Activated CD8-positive, alpha-beta memory T cell treated with anti-CD3 and anti-CD28 coated beads for 1 hour (primary cell): ENCODE measurements at places on chromosomes 4 and X.

- no peak for DNase-seq
Observed at GRCh38 chr4:24475756-24476155, 108.6 kb downstream of the DHX15 start.

- no peak for DNase-seq
Observed at GRCh38 chrX:76109654-76110053, 63.2 kb upstream of the PBDC1 start.

DNA sequence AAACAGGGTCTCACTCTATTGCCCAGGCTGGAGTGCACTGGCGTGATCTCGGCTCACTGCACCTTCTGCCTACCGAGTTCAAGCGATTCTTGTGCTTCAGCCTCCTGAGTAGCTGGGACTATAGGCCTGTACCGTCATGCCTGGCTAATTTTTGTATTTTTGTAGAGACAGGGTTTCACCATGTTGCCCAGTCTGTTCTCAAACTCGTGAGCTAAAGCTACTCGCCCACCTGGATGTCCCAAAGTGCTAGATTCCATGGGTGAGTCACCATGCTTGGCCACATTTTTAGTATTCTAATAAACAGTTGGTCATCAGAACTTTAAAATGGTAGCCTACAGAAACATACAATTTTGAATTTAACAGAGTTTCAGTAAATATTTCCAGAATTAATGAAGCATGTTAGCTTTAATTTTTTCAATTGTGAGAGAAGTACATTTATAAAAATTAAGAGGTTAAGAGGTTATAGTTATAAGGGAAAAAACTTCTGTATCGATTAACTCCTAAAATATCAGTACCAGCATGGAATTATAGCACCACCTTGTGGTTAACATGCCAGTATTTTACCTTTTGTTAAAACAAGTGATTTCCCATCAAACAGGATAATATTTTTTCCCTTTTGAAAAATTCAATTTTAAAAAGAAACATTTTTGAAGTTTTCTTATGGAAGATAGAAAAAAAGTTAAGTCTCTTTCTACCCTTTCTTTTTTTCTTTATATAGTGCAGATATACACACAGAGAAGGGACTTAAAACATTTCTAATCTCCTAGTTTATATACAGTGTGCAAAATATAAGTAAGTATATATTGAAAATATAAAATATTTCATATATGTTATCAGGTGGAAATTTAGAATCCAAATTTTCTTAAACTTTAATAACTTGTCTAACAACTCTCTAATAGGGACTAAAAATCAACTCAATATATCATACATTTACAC is 35.4 kb downstream of the CEP44 start:
- no peak for DNase-seq

GRCh38 chrX:78796916-78797315 is 49.4 kb downstream of the LPAR4 start:
- DNase-seq, result no peak

DNA sequence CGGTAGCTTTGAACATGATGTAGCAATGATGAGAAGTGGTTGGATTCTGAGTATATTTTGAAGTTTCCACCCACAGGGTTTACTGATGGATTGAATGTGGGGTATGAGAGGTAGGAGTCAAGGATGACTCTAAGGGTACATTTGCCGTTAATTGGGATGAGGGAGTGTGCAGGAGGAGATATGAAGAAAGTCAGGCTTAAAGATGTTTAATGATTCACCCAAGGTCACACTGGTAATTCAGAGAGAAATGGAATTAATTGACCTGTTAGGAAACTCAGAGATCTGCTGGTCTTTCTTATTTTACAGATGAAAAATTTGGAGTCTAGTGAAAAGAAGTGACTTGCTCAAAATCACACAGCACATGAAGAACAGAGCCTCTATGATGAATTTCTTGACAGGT is 390.7 kb downstream of the GBA3 start:
- DNase-seq, result no peak

DNA sequence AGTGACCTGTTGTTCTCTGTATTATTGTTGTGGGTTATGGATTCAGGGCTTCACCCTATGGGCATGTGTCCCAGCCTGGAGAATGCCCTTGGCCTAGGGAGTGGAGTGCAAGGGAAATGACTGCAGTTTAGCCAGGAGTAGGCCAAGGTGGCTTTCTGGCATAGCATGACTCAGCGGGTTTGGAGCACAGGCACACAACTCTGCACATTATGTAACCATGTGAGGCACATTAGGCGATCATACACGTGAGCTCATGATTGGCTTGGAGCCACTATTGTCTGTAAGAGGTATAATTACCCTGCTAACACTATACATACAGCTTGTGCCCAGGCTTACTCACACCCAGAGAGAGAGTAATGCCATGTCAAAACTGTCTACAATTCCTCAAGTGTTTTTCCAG is 35.1 kb upstream of the TACR3 start:
- no peak for DNase-seq

- no peak for DNase-seq
Observed at GRCh38 chrX:586351-586750, 44.2 kb upstream of the SHOX start.
